ENCODE measurements at places on chromosomes 7 and 10.

- DNase-seq = peak; percentile 74
Observed at GRCh38 chr10:13371897-13372470, 23.9 kb upstream of the SEPHS1 start.

GRCh38 chr7:27835376-27835775 lies 95.4 kb downstream of the TAX1BP1 start:
- DNase-seq = no peak

GRCh38 chr10:33302208-33302829 lies 32.1 kb downstream of the NRP1 start:
- DNase-seq = no peak

DNA sequence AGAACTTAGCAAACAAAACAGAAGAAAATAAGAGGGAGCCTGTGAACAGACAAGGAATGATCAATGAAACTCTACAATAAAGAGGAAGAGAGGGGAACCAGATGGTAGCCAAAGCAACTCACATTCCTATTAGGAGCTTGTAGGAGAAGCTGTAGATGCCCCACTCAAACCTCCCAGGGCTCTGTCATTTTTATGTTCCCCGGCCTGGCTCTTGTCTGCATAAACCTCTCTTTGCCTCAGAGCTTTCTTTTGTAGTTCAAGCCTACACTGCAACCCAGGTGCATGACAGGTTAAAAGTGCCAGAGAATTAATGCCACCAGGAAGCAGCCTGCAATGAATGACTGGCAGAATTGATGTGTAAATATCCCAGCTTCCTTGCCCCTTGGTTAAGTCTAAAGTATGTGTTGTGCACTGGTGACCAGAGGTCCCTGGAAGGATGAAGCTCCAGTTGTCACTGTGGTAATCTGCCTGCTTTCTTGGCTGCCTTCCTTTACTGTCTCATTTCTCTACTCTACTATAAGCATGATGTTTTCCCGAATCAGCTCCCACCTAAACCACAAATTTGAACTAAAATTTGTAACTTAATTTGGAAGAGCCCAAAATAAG lies 40.4 kb downstream of the HDAC9 start:
- no peak for DNase-seq

GRCh38 chr10:47438857-47439474 lies 44.9 kb downstream of the ANXA8 start:
- DNase-seq = peak; percentile 54

DNA sequence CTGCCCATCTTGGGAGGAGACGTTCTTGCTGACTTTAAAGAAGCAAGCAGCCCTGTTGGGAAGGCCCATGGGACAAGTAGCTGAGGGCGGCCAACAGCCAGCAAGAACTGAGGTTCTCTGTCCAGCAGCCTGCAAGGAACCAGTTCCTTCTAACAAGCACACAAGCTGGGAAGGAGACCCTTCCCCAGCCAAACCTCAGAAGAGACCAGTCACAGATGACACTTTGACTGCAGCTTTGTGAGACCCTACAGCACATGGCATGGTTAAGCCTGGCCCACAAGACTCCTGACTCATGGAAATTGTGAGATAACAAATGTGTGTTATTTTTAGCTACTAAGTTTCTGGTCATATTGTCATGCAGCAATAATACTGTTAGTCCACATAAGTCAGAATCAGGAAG lies 99.9 kb downstream of the PRLHR start:
- DNase-seq = no peak

- no peak for DNase-seq
Observed at GRCh38 chr7:81165070-81165469, 246.2 kb upstream of the SEMA3C start.

DNA sequence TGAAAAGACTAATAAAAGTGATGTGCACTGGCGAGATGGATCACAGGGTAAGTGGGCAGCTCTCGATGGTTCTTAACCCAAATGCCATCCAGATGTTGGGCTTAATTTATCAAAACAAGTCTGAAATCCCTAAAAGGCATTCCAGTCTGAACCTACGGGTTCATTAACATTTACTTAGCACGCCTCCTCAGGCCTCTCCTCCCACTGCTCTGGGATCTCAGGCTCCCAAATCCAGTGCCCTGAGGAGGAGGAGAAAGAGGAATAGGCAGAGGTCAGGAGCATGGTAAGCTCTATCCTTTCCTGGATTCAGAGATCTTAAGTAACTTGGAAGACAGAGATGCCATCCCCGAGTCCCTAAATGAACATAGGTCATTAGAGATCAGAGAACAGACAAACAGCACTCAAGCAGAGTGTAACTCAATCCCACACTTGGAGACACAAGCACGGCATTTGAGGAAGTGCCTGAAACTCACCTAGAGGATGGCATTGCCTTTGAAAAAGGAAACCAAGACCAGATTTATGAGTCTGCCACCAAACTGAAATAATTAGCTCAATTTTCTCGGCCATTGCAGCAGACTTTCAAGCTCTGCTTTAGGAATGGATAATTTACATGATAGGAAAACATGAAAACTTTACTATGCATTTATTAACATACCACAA lies 140.9 kb downstream of the CXCL12 start:
- DNase-seq = no peak

GRCh38 chr7:143126146-143126545 lies 5.7 kb upstream of the PIP start:
- no peak for DNase-seq

- no peak for DNase-seq
Observed at GRCh38 chr10:104780946-104781595, 140.0 kb downstream of the SORCS3 start.

GRCh38 chr7:140230516-140230860 lies 53.7 kb upstream of the KDM7A start:
- DNase-seq = no peak

- DNase-seq = no peak
Observed at GRCh38 chr10:13449296-13449695, 79.5 kb downstream of the BEND7 start.

DNA sequence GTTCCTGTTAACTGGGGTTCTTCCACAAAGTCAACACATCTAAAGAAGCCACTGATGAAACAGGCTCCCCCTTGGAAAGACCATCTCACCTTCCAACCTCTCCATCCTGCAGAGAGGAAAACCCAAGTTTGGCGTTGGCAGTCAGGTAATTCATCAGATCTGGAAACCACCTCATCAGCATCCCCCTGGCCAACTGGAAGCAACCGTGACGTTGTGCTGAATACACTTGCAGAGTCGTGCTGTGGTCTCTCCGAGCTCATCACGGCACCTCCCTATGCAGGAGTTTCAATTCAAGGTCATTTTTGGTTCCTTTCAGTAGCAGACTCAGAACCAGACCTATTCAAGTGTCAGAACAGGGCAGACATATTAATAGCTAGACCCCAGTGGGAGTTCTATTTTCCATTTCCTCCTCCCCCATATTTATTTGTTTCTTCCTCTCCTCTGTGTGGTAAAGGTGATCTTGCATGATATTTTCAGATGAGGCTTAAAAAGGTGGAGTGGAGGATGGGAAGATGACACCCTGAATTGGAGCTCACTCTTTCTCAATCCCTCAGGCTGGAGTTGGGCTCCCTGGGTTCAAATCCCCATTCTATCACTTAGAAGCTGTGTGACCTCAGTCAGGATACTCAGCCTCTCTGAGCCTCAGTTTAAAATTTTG lies 149.1 kb upstream of the ADO start:
- no peak for DNase-seq

- no peak for DNase-seq
Observed at GRCh38 chr7:29319719-29320521, 125.3 kb downstream of the CHN2 start.

- DNase-seq = no peak
Observed at GRCh38 chr10:131099028-131099726, 212.3 kb downstream of the TCERG1L start.

- no peak for DNase-seq
Observed at GRCh38 chr7:64320547-64321513, 7.1 kb downstream of the ZNF736 start.

DNA sequence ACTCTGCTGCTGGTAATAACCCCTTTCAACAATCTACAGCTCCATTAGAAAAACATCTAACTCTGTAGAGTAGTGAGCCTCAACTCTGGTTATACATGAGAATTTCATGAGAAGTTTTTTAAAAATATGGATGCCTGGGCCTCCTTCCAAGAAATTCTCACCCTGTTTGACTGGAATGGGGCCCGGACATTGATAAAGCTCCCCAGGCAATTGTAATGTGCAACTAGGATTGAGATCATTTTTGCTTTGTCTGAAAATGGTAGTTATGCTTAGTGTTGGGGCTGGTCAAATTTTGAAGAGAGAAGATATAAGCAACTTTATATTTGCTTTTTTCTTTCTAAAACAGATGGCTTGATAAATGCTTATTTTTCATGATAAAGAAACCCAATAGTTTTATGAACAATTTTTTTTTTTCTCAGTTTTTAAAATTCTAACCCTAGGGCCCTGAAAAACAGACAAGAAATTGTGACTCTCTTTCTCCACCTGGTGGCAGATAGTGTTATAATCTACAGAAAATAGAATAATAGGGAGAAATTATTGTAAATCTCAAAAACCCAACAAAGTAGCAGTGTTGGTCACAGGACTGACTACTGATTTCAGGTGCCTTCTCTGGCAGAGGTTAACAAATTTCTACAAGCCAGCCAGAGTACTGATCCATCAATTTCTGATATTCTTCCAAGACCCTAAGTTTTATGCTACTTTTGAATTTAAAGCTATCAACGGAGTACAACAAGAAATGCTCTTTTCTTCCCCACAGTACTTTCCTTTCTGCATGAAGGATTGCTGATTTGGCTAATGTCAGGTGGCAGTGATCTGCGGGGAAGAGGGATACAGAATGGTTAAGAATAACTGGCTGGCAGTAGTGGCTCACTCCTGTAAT lies 174.8 kb downstream of the DKK1 start:
- peak; percentile 43 for DNase-seq

DNA sequence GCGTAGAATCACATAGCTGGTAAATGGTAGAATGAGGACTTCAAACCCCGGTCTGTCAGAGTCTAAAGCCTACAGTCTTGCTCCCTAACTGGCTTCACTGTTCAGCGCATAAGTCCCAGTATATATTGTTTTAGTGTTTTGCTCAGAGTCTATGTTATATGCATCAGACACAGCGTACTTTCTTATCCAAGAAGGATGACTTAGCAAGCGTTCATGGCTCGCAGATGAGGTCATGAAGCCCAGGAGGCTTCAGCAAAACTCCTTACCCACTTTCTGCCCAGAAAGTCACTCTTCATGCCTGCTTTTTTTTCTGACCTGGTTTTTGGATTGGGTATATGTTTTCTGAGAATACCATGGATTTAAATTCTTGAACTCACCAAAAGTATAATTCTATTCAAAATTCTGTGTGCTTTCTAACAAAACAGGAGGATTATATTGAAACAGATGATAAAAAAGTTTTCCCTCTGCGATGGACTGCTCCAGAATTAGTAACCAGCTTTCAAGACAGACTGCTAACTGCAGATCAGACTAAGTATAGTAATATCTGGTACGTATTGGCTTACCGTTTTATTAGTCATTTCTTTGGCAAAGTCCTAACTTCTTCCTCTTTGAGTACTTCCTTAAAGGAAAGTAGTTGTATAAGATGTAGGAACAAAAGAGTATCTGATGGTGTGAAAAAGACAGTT lies 24.6 kb upstream of the BHLHA15 start:
- no peak for DNase-seq

- no peak for DNase-seq
Observed at GRCh38 chr7:122719010-122719578, 16.4 kb upstream of the RNF148 start.

- DNase-seq = no peak
Observed at GRCh38 chr10:5589011-5589660, 64.4 kb downstream of the CALML3 start.

DNA sequence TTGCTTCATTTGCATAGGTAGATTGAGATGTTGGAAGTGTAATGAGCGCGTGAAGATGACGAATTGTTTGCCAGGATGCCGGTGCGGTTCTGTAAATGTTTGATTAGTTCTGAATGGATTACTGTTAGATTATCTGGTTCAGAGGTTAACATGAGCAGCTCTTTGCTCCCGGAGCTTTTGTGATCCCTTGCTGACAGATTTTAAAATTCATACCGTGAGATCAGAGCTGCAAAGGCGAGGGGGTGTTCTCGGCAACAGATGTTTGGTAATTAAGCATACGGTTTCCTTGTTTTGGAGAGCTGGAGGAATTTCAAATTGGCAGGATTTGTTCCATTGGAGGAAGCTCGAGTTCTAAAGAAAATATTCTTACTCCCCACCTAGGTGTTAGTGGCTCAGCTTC lies 237.8 kb upstream of the GPR26 start:
- no peak for DNase-seq

DNA sequence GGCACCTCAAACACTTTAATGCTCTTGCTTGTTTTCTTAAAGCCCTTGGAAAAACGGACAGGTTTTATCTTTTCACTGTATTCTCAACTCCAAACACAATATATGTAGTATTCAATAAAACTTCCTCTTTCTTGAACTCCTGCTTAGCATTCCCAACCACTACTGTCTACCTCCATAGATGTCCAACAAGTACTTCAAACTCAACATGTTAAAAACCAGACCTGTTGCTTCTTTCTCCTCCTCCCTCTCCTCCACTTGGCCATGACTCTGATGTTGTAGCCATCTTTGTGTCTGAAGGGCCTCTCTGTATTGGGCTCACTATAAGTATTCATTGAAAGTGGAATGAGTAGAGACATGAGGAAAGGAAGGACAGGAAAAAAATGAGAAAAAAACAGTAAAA lies 16.2 kb upstream of the COL17A1 start:
- DNase-seq = no peak

- no peak for DNase-seq
Observed at GRCh38 chr7:123431075-123431614, 103.2 kb downstream of the IQUB start.

DNA sequence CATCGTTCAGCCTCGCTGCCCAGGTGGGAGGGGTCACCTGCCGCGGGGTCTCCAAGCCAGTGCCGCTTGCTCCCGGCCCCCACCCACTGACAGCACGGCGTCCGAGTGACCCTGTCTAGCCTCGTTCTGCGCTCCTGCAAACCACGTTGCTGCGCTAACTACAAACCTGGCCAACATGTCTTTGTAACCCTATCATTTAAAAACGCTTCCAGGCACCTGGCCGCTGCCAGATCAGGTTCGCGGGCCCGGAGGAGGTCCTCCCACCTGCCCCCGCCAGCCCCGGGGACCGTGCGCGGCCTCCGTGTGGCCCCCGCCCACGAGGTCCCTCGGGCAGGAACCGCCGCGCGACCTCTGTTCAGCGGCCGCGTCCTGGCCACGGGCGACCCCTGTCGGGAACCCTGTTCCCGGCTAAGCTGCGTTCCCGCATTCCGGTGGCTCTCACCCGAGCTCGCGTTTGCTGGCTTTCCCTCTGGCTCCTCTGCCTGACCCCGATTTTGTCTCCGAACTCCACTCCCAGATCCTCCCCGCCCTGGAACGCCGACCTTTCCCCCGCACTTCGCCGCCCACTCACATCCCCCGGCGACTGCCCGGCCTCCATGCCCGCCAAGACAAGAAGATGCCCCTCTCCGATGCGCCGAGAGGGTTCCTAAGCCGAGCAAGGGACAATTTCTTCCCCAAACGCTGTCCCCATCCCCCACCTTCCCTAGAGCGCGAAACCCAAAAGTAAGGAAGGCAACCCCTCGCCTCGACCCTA lies 2.4 kb downstream of the SFMBT2 start:
- no peak for DNase-seq

DNA sequence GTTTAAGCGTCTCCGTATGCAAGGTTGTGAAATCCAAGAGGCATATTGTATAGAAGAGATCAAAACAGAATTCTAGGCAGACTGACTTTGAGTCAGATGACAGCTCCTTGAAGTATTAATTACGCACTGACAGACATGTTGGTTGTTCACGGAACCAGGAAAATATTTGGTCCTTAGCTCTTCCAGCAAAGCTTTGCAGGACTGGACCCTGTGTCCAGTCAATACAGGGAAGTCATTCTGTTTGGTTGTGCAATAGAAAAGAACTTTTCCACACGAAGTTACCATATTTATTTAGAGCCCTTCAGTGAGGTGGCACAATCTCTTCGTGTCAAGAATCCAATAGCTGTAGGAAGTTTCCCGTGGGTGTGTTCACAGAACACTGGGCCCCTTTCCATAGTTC lies 205.3 kb downstream of the ARHGAP21 start:
- no peak for DNase-seq

All from astrocyte of the cerebellum (primary cell).